ENCODE measurements at places on chromosomes 12 and 14.

DNA sequence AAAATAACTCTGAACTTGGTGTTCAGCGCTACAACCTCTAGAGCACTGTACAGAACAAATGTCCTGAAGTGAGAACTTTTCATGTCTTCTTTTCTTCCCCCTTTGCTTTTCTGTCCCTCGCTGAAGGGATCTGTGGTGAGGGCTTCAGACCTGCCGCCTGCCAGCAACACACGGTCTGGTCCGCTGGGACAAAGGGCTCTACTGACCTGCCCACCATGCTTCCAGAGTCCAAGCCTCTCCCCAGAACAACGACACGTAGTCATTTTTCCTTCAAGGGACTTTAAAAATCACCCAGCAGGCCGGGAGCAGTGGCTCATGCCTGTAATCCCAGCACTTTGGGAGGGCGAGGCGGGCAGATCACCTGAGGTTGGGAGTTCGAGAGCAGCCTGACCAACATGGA is 140.4 kb downstream of the EFCAB11 start:
- no peak for DNase-seq

DNA sequence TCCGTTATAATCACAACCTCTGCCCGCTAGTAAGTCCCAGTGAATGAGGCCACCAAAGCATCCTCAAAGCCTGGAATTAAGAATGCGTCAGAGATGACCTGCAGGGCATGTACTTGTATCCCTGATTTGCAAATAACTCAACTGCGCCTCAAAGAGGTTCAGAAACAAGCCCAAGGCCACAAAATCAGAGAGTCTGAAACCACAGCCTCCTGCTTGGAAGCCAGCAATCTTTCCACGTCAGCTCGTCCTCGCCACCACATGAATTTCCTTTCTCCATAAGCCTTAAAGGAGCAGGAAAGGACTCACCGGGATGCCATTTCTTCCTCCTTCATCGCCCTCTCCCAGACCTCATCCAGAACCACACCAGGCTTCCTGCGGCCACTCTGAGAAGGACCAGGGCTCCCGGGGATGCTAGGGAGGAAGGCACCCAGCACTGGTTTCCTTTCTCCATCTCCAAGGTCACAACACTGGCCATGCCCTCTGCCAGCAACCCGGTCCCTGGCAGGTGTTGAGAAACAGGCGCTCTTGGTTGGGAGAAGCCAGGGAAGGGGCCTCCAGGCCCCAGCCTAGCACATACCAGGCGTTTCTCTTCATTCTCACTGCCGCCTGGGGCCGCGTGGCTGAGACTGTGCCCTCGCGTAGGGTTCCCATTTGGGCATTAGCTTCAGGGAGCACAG is 191.2 kb upstream of the DIO3 start:
- DNase-seq = no peak

- no peak for DNase-seq
These were observed 98.3 kb upstream of the CPNE8 start for GRCh38 chr12:39003541-39004155.

- DNase-seq = no peak
These were observed 89.4 kb downstream of the PAX9 start for GRCh38 chr14:36751106-36751505.

DNA sequence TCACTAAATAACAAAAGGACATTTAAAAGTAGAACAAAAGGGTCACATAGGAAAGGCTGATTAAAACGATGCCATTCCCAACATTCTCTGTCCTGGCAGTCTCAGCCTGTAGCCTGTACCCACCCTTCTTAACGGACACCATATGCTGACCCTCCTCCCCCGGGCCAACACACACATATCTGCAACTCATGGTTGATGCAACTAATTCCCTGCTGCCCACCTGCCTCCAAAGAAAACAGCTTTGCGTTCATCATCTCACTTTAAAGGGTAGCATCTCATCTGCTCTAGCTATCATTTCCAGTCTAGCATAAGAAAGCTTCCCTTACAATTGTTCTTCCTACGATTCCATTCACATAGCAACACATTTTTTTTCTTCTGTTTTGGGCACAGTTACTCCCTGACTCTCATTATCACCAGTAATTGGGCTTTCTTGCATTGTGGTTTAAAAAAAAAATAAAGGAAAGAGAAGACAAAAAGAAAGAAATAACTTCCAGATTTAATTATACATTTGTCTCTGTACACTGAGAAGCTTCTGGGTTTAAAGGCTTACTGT is 92.9 kb downstream of the KCNC2 start:
- DNase-seq = no peak

DNA sequence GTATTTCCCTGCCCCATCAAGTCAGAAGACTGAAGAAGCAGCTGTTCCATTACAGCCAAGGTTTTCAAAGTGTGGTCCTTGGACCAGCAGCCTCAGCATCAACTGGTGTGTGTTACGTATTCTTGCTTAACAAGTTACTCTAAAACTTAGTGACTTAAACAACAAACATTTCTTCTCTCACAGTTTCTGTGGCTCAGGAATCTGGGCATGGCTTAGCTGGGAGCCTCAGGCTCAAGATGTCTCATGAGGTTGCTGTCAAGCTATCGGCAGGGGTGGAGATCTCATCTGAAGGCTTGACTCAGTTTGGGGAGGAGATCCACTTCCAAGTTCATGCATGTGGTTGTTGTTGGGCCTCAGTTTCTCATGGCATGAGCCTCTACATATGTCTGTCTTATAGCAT is 174.5 kb downstream of the KTN1 start:
- no peak for DNase-seq

DNA sequence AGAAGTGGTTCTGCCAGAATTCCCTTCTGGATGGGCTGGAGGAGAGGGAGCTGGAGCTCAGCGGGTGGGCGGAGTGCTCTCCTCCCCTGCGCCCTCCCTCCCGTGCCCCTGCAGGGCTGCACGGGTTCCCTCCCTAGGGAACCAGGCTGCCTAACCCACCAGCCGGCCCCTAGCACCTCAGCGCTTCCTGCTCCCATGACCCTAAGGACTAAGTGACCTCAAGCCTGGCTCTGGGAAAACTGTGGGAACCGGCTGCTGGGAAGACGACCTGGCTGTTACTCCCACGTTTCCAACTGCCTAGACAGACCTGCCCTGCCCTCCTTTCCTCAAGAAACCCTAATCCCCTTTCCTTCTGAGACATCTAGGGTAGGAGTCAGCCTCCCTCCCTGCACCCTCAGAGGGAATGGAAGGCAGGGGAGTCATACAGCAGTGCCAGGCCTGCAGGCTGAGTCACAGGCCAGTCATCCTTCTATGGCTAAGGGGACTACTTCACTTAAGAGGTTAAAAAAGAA is 31.5 kb downstream of the SLC6A12 start:
- no peak for DNase-seq

GRCh38 chr12:89352242-89352491 is 134 bp downstream of the DUSP6 start:
- no peak for DNase-seq

- DNase-seq = no peak
These were observed 13.1 kb downstream of the DPF3 start for GRCh38 chr14:72880820-72881219.

DNA sequence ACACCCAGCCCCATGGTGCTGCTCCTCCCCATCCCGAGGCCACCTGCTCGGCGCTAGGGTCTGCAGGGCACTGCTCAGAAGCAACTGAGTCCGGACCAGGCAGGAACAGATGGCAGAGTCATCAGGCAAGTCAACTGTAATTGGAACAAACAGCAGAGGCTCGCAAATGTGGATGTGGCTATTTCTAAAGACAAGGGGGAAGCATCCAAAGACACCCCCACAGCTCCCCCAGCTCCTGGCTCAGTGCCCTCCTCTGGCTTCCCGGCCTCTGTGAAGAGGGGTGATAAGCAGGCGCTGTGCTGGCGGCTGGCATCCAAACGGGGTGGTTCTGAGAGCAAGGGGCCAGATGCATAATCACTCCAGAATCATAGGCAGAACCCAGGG is 125.6 kb downstream of the PIWIL1 start:
- DNase-seq = no peak

- no peak for DNase-seq
These were observed 1.4 kb downstream of the DENND5B start for GRCh38 chr12:31589598-31589903.

DNA sequence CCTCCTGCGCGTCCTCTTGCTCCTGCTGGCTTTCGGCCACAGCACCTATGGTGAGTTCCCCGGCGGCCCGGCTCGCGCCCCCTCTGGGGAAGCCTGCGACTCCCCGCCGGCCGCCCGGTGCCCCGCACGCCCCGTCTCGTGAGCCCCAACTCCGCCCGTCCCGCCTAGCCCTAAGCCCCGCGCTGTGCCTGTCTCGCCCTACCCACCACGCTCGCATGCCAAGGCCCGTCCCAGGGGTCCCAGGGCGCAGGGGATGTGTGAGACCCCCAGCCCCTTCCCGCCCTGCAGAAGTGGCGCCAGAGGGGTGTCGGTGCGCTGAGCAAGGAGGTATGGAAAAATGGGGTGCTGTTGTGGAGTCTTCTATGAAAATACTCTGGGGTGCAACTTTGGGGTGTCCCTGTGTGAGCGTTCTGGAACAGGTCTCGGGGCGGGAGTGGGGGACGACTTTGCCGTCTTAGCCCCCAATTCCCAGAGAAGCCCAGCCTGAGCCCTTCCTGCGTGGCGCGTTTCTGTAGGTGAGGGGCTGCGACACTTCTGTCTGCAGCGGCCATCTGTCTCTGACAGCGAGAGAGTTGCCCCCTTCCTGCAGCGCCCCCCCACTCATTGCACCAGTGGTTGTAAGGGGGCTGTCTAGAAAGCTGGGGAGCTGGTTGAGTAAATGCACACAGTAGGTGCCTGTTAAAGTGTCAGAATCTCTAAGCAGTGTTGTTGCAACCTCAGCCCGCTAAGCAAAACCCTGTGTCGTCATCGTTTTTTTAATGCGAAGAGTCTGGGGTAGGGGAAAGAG is 587 bp downstream of the DLK1 start:
- DNase-seq = no peak

- DNase-seq = no peak
These were observed 732 bp upstream of the ARF3 start for GRCh38 chr12:48958049-48958388.

- no peak for DNase-seq
These were observed 205.5 kb downstream of the CHST11 start for GRCh38 chr12:104662203-104662602.

GRCh38 chr14:23094666-23095195 is at the start of gene ACIN1:
Gene ACIN1, minus strand, starts transcription at chr14:23095136. Its CDS starts 24 bp downstream, at chr14:23095112.
- peak; percentile 57 for DNase-seq

DNA sequence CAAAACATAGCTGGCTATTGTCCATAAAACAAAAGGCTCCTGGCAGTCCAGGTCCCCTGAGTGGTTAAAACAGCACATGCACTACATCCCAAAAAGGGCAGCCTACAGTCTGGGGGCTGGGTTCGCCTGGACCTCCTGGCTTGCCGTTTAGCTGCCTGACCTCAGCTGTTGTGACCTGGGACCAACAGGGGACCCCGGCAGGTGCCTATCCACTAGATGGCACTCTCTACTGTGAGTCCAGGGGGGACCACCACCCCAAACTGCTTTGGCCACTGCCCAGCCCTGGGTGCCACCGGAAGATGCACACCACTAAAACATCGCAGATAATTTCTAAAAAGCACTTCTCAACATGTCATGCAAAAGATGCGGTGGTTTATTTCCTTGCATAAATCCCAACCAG is 2.9 kb upstream of the RTL1 start:
- no peak for DNase-seq

- DNase-seq = peak; percentile 84
These were observed at the start of gene YARS2 for GRCh38 chr12:32755654-32756475. Gene YARS2, minus strand, starts transcription at chr12:32755897. Its CDS starts 23 bp downstream, at chr12:32755874.

GRCh38 chr12:118271183-118271582 is 101.5 kb downstream of the TAOK3 start:
- no peak for DNase-seq

DNA sequence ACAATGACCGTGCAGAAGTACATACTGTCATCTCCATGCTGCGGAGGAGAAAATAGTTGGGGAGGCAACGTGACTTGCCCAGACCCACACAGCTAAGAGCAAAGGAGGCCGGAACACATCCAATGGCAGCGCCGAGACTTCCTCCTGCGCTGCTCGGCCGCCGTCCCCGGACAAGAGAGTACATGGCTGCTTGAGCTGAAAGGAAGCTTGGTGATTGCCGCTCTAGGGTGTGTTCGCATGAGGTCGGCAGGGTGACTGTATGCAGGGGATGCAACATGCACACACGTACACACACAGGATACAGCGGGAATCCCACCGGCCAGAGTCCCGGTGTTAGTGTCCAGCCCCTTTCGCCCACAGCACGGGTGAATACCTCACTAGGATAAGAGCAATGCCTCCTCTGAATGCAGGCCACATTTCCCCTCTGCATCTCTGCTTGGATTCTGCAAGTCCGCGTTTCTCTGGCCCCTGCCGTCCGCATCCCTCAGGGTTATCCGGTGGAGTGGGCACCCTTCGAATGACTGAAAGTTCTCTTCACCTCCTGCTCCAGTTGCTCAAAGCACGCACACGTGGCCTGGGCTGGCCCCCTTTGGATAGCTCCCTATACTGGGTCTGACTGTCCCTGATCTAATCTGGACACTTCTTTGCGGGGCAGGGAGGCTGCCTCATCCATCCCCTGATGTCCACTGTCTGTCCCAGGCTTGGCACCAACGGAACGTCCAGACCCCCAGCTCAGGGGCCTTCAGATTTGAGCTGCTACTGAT is 78.8 kb downstream of the GSC start:
- no peak for DNase-seq

- no peak for DNase-seq
These were observed 12.9 kb upstream of the PAPOLA start for GRCh38 chr14:96489327-96489726.

DNA sequence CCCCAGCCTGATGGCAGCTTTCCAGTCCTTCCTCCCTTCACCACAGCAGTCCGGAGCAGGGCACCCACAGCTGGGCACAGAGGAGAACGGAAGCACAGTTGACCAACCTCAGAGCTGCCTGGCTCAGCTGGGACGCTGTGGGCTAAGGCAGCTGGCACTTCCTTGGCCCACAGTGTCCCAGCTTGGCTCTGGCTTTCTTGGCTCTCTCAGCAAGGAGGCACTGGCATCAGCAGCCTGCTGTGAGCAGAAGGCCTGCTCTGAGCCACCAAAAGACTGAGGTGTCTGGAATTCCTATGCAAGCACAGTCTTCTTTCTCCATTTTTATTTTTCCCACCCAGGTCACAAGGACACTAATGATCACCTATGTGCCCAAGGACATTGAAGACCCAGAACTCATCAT is 32.6 kb downstream of the NGB start:
- no peak for DNase-seq

GRCh38 chr12:79455286-79455685 is 235.5 kb downstream of the PAWR start:
- no peak for DNase-seq

- no peak for DNase-seq
These were observed 220.9 kb downstream of the FOXG1 start for GRCh38 chr14:28987516-28987915.

- DNase-seq = no peak
These were observed 21.0 kb downstream of the KTN1 start for GRCh38 chr14:55600784-55601561.

Data from stimulated activated CD4-positive, alpha-beta T cell treated with anti-CD3 and anti-CD28 coated beads, TNF-alpha, amount 100 ng/mL, for 4 hours (primary cell).